ENCODE measurements at places on chromosomes 12 and 14.

DNA sequence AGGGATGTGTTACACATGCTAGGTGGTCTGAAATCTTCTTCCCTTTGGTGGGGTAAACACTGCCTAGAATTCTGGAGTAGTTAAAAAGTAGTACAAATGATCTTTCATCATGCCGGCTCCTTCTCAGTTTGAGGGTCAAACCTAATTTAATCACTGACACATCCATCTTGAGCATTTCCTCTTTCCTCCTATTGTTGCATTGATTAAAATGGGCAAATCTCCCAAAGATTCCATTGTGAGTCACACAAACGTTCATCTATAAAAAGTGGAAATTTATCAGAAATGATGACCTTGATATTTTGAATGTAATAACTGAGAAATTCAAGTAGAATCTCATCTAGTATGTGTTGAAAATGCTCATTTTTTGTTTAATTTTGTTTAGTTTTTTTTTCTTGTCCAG is 996.0 kb downstream of the NRXN3 start:
- DNase-seq: no peak

DNA sequence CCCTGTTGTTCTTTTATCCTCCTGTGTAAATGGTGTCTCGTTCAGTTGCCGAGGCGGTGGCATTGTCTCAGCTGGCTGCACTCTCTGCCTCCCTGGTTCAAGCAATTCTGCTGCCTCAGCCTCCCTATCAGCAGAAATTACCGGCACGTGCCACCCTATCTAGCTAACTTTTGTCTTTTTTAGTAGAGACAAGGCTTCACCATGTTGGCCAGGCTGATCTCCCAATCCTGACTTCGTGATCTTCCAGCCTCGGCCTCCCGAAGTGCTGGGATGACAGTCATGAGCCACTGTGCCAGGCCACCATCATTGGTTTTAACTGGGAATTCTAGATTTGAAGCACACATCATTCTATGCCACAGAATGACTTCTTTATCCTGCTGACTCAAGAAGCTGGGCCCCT is 175.3 kb upstream of the ALG10B start:
- DNase-seq: no peak

GRCh38 chr14:69705706-69706105 is 61.2 kb upstream of the SRSF5 start:
- DNase-seq: no peak

GRCh38 chr14:99234355-99234754 is 37.6 kb downstream of the BCL11B start:
- DNase-seq: no peak

DNA sequence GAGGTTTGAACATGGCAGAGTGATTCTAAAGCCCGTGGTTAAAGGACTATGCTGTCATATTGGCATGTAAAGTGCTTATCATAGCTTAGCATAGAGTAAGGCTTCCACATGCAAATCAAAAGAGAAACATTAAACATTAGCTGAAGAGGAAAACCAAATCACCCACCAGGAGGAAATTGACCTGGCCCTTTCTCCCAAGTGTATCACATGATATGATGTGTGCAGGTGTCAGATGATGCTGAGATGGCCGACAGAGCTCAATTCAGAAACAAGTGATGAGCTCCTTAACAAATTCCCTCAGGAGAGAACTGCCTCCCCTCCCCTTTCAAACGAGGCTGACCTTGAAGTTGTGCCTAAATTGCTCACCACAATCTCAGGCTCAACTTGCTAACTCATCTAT is 217.1 kb upstream of the BTG1 start:
- no peak for DNase-seq

- DNase-seq: peak; percentile 20
These were observed 2.8 kb downstream of the PIANP start for GRCh38 chr12:6697584-6698351.

DNA sequence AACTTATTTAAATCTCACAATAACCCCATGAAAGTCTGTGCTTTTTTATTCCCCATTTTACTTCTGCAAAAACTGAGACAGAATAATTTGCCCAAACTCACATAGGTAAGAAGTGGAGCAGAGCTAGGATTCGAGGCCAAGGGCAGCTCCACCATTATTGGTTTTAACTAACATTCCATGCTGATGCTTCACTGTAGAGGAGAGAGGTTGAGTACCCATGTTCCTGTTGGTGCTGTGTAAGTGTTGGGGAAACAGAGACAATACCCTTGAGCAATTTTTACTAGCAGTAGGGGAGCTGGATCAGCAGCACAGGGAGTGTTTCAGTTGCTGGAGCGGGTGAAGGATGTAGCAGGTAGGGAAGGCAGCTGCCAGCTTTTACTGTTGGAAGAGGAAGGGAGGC is 21.1 kb downstream of the RASSF8 start:
- no peak for DNase-seq

DNA sequence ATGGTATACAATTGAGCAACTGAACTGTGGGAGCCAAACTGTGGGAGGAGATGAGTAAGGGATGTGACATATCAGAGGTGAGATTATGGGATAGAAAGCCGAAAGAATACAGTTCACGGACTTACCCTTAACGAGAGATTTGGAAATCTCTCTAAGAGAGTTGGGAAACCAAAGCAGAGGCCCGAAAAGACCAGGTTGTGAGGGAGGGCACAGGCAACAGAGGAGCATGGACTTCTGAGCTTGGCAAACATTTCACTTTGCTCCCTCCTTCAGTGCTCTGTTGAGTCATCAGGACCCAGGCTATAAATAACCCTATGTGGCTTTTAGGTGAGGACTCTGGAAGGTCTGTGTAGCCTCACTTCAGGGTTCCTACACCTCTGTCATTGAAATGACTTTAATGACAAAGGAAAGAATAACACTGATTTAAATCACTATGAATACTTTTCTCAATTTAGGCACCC is 120.6 kb downstream of the TGFB3 start:
- DNase-seq: no peak

- DNase-seq: no peak
These were observed 41.0 kb upstream of the PYGL start for GRCh38 chr14:50985124-50985858.

DNA sequence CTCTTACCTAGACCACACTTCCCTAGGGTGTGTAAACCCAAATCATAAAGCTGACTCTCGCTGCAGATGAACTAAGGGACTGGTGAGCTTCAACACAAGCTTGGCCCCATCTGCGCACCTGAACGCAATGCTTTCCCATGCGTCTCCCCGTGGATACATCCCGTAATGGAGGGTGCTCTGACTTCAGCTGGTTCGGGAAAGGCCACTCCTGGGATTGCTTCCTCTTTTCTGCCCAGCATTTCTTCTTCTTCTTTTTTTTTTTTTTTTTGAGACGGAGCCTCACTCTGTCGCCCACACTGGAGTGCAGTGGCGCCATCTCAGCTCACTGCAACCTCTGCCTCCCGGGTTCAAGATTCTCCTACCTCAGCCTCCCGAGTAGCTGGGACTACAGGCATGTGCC is 27.7 kb upstream of the ETFBKMT start:
- no peak for DNase-seq

DNA sequence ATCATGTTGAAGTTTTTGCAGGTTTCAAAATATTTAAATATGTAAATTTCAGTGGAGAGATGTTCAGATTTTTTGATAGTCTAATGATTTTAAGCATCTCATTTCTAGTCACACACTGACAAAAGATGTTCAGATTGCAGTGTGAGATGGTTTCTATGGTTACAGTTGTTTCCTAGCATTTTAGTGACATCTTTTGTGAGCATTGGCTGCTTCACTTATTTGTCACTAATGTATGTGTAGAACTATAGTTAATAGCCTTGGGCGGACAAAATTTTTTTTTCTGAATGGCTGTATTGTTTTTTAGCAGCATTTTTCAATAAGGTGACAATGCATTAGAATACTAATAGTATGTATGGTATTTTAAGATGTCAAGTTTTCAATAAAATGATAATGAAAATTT is 315.6 kb upstream of the PRKD1 start:
- DNase-seq: no peak

DNA sequence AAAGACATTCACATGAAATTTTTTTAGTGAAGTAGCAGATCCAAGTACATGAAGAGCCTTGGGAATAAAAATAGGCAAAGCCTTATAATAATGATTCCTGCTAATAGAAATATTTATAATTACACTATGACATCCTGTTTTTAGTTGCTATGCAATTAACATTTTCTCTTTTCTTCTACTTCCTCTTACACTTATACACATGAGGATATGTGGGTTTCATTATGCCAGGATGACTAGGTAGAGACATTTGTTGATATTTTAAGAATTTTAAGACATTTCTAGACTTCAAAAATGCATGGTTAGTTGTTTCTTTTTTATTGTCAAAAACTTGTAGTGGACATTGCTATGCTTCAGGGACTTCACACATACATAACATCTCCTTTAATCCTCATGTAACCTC is 326.8 kb downstream of the SYT1 start:
- no peak for DNase-seq

- no peak for DNase-seq
These were observed 795.6 kb downstream of the DIO2 start for GRCh38 chr14:79415726-79416125.

GRCh38 chr12:1857821-1858220 is 37.5 kb downstream of the LRTM2 start:
- DNase-seq: no peak

- DNase-seq: no peak
These were observed 268.8 kb downstream of the DUSP6 start for GRCh38 chr12:89083491-89083890.

DNA sequence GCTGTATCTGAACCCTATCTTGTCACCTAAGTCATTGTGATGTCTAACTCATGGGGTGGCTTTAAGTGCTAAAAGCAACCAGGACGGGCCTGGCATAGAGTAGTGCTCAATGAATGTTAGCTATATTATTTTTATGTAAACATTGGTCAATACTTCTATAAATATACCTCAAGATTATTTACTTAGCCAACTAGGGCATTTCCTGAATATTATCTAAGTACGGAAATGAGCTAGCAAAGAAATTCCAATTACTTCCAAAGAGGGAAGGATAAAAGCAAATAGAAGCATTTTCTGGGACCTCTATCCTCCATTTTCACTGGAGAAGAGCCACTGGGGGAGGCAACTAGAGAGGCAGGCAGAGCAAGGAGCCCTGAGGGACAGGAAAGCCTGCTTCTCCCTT is 20.6 kb downstream of the CCDC92 start:
- DNase-seq: no peak

DNA sequence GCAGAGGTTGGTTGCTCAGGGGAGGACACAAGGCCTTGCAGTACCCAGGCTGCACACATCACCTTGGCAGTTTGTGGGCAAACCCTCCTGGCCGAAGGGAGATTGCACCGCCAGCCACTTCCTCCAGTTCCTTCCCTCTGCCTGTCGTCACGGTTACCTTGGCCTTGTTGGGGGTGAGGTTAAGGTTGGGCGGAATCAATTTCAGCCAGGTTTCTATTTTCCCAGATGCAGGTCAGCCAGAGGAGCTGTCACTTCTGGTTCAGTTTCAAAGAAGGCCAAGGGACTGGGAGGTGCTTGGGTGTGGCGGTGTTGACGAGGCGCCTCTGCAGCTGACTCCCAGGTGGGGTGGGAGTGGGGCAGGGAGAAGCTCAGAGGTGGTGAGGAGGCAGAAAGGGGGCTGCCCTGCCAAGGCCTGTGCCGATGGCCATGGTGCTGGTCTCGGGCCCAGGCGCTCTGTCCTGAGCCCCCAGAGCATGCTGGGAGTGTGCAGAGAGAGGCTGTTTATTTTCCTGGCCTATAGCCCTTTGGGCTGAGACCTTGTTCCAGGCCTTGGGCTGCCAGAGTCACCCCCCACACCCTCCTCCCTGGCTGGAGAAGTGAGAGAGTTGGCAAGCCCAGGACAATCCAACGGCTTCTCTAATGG is 31.4 kb downstream of the JDP2 start:
- DNase-seq: no peak

GRCh38 chr14:63964113-63964512 is 111.3 kb downstream of the SYNE2 start:
- no peak for DNase-seq

Measured in activated CD4-positive, alpha-beta T cell treated with anti-CD3 and anti-CD28 coated beads, Interleukin-2, amount 50 U/mL, for 48 hours (primary cell).